Caudate nucleus (tissue), 63 donors: ENCODE measurements at places on chromosomes 4 and X.
A peak's percentile ranks its signal among the peaks of the same experiment; 100 is the strongest.

DNA sequence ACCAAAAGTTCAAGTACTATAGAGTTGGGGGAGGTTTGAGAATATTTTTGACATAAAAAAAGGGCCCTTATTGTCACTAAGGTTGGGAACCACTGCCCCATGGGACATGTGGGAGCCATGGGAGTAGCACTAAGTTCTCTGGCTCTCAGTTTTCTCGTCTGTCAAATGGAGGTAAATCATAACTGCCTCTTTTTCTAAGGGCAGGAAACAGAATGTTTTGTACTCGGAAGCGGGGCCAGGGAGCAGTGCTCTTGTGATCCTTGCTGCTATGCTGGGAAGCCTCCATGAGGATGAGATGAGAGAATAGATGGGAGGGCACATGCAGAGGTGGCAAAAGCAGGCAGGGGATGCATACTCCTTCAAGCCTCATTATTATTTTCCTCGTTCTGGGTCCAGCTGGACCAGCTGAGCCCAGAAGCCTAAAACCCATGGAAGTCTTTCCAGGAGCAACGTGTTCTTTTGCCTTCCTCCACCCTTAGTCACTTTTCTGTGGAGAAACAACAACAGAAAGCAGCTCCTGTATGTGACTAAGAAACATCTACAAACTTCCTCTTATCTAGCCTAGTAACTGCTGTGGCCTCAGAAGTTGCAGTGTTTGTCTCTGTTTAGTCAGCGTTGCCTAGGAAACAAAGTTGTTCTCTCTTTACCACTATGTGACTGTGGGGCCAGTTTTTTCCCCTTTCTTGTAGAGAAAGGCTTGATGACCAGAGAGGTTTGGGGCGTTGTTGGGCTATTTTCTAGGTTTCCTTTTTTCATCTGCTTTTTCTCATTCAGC, 64.8 kb downstream of the TSC22D3 start:
- no peak for DNase-seq

DNA sequence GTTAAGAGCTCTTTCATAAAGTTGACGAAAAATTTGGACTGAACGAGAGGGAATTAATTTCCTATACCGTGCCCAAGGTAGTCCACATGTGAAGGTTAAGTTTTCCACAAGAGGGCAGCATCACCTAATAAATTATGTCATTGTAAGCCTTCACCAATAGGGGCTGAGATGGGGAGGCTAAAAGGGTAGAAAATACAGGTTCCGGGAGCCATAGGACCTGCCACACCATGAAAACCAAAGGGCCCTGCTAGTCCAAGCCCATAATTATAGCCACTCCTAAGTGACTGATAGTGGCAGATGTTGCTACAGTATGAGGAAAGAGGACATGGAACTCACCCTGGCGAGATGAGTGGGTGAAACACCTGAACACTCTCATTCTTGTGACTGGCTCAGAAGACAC, 122.2 kb downstream of the SHROOM4 start:
- no peak for DNase-seq

DNA sequence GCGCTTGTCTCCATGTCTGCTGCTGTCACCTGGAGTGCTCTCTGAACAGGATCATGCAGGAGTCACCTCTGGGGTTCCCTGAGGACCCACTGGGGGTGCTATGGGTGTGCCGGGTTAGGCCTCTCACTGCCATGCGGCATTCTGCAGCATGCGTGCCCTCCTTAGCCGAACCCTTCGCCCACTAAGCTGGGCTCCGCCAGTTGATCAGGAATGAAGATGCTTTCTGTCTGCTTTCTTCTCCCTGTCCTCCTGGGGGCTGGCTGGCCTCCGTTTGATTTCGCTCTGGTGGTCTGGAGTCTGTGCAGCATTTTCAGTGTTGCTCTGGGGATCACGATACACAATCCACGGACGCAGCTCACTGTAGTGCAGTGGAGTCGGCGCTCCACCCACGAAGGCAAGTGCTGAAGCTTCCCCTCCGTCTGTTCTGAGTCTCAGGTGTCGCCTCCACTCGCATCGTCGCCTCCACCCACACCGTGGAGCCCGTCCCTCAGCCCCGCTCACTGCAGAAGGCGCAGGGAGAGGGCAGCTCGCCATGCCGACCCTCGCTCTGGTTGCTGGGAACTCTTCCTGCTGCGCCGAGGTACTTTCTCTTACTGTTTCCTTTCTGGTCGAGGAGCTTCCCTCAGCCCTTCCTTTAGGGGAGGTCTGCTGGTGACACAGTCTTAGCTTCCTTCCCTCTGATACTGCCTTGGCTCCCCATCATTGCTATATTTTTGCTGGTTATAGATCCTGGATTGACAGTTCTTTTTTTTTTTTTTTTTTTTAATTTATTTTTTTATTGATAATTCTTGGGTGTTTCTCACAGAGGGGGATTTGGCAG, 29.2 kb downstream of the LETM1 start:
- no peak for DNase-seq

DNA sequence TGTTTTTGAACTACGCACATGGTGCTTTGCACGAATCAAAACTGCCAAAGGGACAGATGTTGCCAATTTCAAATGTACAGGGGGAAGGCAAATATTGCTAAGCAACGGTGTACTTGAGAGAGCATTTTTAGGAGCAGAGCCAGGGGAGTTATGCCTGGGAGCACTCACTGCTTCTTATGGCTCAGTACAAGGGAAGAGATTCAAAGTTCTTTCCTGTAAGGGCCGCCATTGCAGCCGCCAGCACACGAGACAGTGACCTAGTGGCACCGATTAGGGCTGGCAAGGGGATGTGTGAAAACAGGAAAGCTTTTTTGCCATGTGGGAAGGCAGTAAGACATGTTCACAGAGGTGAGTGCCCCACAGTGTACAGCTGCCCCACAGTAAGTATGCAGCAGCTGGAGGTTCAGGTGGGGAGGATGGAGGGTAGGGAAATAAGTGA, 133.8 kb downstream of the AFF1 start:
- DNase-seq = no peak

- DNase-seq = no peak
Observed at GRCh38 chr4:105710012-105710600, 1.5 kb downstream of the GSTCD start.

GRCh38 chr4:7964459-7964858, 24.8 kb upstream of the AFAP1 start:
- DNase-seq = no peak

- no peak for DNase-seq
Observed at GRCh38 chrX:110212299-110212698, 105.6 kb downstream of the AMMECR1 start.

DNA sequence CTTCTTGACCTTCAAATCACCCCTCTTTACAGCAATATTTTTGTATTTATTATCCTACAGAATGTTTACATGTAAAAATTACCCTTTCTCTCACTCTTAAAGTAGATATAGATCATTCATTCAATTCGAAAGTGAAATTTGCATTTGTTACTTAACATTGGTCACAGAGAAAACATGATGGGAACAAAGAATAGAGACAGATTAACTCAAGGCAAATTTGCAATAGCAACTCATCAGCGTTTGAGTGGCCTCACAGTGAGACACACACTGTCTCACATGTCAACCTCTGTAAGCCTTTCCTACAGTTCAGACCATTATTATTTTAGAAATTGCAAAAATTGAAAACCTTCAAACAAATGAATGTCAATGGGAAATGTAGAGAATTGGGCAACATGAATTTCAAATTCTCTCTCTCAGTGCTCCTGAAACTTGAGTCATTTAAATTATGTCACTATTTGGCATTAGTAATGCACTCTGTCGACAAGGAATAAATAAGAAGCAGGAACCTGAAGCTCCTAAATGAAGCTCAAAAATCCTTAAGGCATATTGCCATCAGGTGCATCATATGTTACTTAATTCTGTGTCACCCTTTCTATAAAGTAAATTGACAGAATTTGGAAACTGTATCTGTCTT, 148.3 kb upstream of the ANXA10 start:
- DNase-seq = no peak

DNA sequence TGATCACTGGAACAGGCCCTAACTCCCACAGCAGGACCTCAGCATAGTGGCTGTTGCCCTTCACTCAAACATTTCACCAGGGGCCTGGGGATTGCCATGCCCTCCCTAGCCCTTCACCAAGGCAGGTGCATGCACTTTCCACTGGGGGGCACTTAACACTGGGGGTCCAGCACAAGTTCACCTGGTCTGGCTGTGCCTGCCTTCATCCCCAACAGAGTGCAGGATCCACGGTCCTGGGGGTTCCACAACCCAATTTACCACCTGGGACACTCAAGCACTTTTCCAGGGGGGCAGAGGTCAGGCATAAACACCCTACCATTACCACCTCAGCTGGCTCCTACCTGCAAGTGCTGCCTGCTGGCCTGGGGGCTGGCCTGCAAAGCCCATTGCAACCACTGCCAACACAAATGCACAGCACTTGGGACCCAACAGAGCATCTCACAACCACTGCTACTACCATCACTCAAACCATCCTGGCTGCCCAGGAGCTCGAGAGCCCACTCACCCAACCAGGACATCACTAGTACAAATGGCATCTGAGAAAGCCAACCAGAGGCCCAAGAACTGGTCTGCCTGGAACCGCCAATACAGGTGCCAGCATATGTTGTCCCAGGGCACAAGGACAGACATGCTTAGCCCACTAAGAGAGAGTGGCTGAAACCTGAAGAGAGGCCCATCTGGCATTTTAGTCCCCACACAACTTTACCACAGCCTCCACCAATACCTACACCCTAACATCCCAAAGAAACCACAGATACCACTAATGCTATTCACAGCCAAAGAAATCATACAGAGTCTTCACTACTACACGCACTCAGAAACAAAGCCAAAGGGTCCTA, 43.1 kb downstream of the NAT8L start:
- DNase-seq = no peak

- DNase-seq = no peak
Observed at GRCh38 chrX:138847930-138848329, 136.4 kb upstream of the FGF13 start.

DNA sequence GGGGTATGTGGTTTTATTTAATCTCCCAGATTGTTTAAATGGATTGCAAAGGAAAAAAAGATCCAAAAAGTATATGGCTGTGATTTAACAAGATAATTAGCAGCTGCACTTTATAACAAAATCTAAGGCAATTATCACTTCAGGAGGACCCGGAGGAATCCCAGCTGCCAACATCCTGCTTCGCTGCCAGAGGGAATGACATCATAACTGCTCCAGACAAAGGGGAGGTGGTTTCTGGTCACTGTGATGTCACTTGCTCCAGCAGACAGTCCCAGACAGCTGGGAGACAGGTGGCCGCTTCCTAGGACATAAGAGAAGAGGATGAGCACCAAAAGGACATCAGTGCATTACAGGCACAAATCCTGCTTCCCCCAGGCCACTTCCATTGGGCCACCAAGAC, 371.0 kb downstream of the BCOR start:
- DNase-seq = no peak

GRCh38 chr4:24657768-24658617, 73.6 kb upstream of the DHX15 start:
- peak; percentile 26 for DNase-seq

- no peak for DNase-seq
Observed at GRCh38 chrX:13607996-13608365, 38.6 kb downstream of the EGFL6 start.

GRCh38 chrX:132119821-132120515, 7.9 kb downstream of the FRMD7 start:
- DNase-seq = no peak

DNA sequence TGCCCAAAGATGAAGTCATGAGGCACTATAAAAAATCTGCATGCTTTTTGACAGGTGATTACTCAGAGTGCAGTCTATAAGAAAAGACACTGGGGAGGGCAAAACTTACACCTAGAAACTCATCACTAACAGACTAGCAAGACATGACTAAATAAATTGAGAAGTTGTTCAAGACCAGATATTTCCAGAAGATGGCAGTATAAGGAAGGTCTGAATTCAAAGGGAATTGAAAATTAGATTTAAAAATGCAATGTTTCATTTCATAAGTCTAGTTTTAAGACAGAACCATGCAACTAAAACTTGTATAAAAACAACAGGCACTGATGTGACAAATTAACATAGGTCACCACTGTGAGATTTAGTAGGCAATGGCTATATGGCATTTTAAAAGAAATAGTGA, 232.5 kb upstream of the POF1B start:
- DNase-seq = no peak

- DNase-seq = peak; percentile 14
Observed at GRCh38 chr4:156970501-156971164, 966 bp downstream of the PDGFC start.

- no peak for DNase-seq
Observed at GRCh38 chrX:149223854-149224253, 281.3 kb downstream of the IDS start.

DNA sequence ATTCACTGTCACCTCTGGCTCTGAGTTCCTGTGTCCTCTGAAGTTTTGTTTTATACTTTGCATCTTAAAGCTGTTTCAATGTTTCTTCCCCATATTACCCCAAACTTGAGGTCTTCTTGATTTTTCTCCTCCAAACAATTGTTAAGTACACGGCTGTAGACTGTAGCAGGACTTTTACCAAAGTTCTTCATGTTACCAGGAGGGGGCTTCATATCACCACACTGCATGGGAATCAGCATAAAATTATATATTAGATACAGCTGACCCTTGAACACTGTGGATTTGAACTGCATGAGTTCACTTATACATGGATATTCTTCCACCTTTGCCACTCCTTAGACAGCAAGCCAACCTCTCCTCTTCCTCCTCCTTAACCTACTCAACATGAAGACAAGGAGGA, 56.6 kb downstream of the SPATA18 start:
- DNase-seq = no peak

DNA sequence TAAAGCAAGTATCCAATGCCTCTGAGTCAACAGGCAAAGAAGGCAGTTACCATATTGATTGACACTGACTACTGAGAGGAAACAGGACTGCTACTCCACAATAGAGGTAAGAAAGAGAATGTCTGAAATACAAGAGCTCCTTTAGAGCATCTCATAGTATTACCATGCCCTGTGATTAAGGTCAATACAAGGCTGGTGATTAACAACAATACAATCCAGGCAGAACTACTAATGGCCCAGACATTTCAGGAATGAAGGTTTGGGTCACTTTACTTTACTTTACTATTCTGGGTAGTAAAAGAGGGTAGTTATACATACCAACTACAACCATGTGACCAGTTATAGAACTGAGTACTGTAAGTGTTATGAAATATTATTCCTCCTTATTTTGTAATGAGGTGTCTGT, 44.5 kb downstream of the BRWD3 start:
- no peak for DNase-seq

GRCh38 chr4:95095348-95095974, 337.7 kb downstream of the BMPR1B start:
- no peak for DNase-seq

- DNase-seq = no peak
Observed at GRCh38 chrX:19195243-19195610, 73.0 kb upstream of the ADGRG2 start.

GRCh38 chr4:8506006-8506372, 65.4 kb downstream of the TRMT44 start:
- no peak for DNase-seq

GRCh38 chr4:1579901-1580691, 104.0 kb downstream of the FAM53A start:
- no peak for DNase-seq

GRCh38 chrX:45697591-45697990, 496.9 kb upstream of the DIPK2B start:
- no peak for DNase-seq
